NCI-H1694 treated with DMSO at 0.1 percent for 48 hours (cell line): ENCODE measurements at places on chromosomes 2 and 18.

GRCh38 chr2:171206422-171207115 lies 45.9 kb upstream of the TLK1 start:
- no peak for DNase-seq

- no peak for DNase-seq
Observed at GRCh38 chr2:30454571-30454970, 7.5 kb downstream of the LCLAT1 start.

GRCh38 chr18:64444819-64445218 lies 295.9 kb upstream of the LINC00305 start:
- no peak for DNase-seq

- no peak for DNase-seq
Observed at GRCh38 chr2:225156853-225157451, 114.7 kb upstream of the DOCK10 start.

GRCh38 chr2:215594766-215595165 lies 158.9 kb upstream of the FN1 start:
- DNase-seq, result no peak

- DNase-seq, result no peak
Observed at GRCh38 chr2:178243961-178244360, 49.6 kb downstream of the OSBPL6 start.

DNA sequence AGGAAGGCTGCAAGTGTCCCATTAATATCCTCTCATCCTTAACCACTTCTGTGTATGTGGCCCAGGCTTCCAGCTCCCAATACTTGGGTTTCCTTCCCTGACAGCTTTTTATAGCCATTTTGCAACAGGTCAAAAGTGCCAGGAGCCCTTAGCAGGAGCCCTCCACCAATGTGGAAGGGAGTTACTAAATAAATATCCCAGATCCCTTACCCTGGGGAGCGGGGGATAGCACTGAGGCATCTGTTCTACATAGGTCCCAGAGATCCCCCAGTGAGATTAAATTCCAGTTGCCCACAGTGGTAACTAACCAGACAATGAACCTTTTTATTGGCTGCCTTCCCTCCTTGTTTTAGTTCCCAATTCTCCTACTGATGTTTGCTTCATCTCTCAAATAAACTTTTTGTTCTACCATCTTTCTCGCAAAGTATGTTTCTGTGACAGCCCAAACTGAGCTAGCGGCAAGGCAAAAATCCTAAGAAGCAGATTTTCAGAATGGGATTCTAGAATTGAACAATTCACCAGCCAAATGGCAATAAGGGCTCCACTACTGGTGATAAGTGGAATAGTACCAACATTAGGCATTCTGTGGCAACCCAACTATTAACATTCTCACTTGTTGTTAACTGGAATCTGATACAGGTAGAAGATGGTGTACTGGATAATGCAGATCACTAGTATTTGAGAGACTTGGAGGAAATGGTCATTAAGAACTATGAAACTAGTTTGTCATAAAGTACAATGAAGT lies 83.9 kb upstream of the MAPRE2 start:
- no peak for DNase-seq

GRCh38 chr2:135954020-135954601 lies 31.3 kb downstream of the DARS1 start:
- no peak for DNase-seq

GRCh38 chr2:95578539-95578938 lies 13.3 kb upstream of the TRIM43 start:
- no peak for DNase-seq

GRCh38 chr2:210162466-210163124 lies 8.6 kb downstream of the KANSL1L start:
- no peak for DNase-seq

DNA sequence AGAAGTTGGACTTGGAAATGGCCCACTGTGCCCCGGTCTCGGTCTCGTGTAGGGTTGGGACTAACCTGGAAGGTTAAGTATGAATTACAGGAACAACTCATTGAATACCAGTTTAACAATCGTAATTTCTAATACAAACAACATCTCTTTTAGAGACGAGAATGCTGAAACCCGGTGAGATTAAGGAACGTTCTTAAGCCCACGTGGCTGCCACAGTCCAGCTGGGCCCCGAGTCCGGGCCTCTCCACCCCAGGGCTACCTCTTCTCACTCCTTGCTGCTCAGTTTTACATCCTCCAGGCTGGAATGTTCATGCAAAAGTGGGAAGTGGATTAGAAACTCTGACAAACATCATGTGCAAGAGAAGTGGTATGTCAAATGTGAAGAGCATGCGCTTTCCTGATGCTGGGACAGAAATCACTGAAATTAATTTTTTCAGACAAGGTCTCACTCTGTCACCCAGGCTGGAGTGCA lies 29.4 kb downstream of the NGEF start:
- no peak for DNase-seq

GRCh38 chr18:61201511-61201910 lies 131.7 kb upstream of the CDH20 start:
- DNase-seq, result no peak

- DNase-seq, result no peak
Observed at GRCh38 chr2:144213797-144214196, 306.1 kb downstream of the ZEB2 start.

DNA sequence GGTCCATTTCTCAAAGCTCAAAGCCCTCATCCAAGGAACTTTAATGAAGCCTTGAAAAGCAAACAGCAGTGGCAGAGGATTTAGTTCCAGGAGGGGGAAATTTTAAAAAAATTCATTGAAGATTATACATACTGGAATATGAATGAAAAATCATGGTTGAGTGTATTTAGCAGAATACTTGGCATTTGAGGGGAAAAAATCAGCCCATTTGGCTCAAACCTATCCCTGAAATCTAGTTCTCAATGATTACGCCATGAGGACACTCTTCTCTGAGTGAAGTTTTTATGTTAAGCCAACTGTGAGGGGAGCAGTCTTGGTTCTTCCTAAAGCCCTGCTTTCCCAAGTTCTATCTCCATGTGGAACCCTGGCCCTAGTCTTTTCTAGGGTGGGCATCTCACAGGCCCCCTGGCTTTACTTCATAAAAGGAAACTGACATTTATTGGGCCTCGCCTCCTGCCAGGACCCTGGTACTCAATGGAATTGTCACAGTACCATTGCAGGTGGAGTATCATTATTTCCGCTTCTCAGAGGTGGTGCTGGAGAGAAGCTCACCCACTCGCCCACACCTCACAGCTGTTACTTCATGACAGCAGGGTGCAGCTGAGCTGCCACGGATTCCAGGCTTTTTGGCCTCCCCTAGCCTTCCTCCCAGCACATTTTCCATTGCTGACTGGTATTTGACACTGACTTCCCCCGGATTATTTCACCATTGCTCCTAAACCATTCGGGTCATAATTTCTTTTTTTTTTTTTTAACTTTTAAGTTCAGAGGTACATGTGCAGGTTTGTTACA lies 56.8 kb downstream of the NXPH2 start:
- DNase-seq, result no peak

DNA sequence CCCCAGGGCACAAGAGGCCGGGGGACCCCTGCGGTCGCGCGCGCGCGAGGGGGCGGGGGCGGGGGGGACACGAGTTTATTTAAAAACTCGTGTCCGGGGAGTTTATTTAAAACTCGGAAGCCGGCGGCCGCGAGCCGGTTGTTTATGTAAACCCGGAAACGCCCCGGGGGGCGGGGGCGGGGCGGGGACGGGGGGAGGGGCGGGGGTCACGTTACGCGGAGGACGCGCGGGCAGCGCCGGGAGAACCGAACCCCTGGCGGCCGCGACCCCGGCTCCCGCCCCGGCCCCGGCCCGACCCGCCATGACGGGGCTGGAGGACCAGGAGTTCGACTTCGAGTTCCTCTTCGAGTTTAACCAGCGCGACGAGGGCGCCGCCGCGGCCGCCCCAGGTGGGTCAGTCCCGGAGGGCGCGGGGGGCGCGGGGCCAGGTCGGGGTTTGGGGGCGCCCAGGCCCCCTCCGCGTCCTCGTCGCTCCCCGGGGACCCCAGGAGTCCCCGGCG lies 4.4 kb downstream of the NFATC1 start:
- DNase-seq, result no peak

GRCh38 chr2:230016844-230017243 lies 51.9 kb downstream of the SLC16A14 start:
- no peak for DNase-seq

- no peak for DNase-seq
Observed at GRCh38 chr2:70608373-70608772, 54.7 kb upstream of the TGFA start.
